ENCODE measurements at places on chromosomes 2 and 18.

GRCh38 chr2:181235683-181236459 is 221.3 kb upstream of the ITGA4 start:
- no peaks in the 10 kb centered on the region for H3K27me3 ChIP-seq
- no peaks in the 10 kb centered on the region for H3K4me1 ChIP-seq
- H3K27ac ChIP-seq: no peak overlapping the region

GRCh38 chr2:59720296-59720866 is 833.1 kb downstream of the BCL11A start:
- no peak for DNase-seq
- H3K4me3 ChIP-seq: no peak overlapping the region
- no peaks in the 10 kb centered on the region for H3K4me1 ChIP-seq
- no peaks in the 10 kb centered on the region for H3K36me3 ChIP-seq
- H3K27me3 ChIP-seq: no peaks in the 10 kb centered on the region
- no peak overlapping the region for H3K27ac ChIP-seq

GRCh38 chr2:121524685-121525425 is 5.8 kb upstream of the RNU4ATAC start:
- H3K4me1 ChIP-seq: no peaks in the 10 kb centered on the region
- H3K27ac ChIP-seq: no peak overlapping the region
- H3K36me3 ChIP-seq: peaks cover 22% of the 10 kb centered on the region
- H3K27me3 ChIP-seq: no peaks in the 10 kb centered on the region
- no peak for DNase-seq

- no peak overlapping the region for H3K4me3 ChIP-seq
- no peaks in the 10 kb centered on the region for H3K4me1 ChIP-seq
- H3K27me3 ChIP-seq: no peaks in the 10 kb centered on the region
- H3K36me3 ChIP-seq: no peaks in the 10 kb centered on the region
- no peak overlapping the region for H3K27ac ChIP-seq
Observed at GRCh38 chr2:176508984-176509740, 239.9 kb downstream of the MTX2 start.

- H3K27me3 ChIP-seq: peaks cover 46% of the 10 kb centered on the region
- no peak overlapping the region for H3K27ac ChIP-seq
- no peak overlapping the region for H3K4me3 ChIP-seq
- no peaks in the 10 kb centered on the region for H3K36me3 ChIP-seq
Observed at GRCh38 chr2:234949762-234950434, 1.9 kb upstream of the SH3BP4 start.

DNA sequence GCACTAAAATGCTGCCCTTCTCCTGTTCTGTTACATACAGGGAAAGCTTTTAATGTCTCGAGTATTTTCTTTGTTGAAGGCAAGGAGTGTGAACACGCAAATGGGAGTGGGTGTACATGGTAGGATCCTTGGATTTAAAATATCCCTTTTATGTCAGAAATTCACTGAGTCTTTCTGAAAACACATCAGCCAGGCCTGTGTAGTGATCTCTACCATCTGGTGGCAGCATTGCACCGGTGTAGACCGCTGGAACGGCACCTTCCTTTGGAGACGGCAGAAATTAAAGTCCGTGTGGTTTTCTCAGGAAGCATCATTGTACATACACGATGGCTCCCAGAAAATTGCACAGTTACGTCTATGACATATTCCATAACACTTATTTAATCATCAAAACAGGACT is 515.8 kb downstream of the GALR1 start:
- no peaks in the 10 kb centered on the region for H3K36me3 ChIP-seq
- no peaks in the 10 kb centered on the region for H3K27me3 ChIP-seq
- H3K4me3 ChIP-seq: no peak overlapping the region

DNA sequence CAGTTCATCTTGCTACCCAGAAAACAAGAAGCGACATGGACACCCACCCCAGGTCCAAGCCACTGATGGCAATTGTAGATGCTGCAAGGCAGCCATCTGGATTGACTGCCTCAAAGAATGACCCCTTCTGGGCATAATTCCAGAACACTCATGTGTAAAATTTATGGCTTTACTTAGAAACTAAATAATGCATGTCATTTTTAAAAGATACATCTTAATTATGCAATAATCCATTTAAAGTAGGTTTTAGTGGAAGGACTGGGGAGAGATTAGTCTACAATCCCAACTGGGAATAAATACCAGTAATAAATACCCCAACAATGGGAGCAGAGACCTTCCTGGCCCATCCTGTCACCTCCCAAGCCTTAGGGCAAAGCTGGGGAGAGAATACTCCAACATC is 247.7 kb downstream of the SS18 start:
- no peak overlapping the region for H3K27ac ChIP-seq
- H3K4me3 ChIP-seq: no peak overlapping the region
- DNase-seq: no peak
- H3K4me1 ChIP-seq: no peaks in the 10 kb centered on the region

- peaks cover 2% of the 10 kb centered on the region for H3K36me3 ChIP-seq
- H3K4me3 ChIP-seq: no peak overlapping the region
- no peaks in the 10 kb centered on the region for H3K27me3 ChIP-seq
Observed at GRCh38 chr2:118003396-118003824, 10.5 kb downstream of the CCDC93 start.

DNA sequence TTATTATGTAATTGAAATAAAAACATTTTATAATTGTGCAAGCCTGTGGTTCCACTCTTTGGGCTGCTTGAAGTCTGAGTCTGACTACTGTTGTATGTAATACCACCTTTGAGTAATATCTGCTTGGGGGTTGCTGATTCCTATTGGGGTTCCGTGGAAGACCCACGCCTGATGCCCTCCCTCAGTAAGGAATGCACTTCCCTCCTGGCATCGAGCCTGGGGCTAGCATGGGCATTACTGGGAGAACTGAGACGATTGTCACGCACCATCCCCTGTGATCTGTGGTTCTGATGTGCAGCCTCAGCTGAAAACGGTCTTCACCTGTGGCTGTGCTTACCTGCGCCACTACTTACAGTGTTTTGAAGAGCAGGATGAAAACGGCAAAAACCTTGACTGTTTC is 32.7 kb upstream of the RBM44 start:
- no peak for DNase-seq
- H3K27me3 ChIP-seq: no peaks in the 10 kb centered on the region
- H3K36me3 ChIP-seq: no peaks in the 10 kb centered on the region
- no peak overlapping the region for H3K27ac ChIP-seq
- no peak overlapping the region for H3K4me3 ChIP-seq
- H3K4me1 ChIP-seq: no peaks in the 10 kb centered on the region

Data from T-cell (primary cell).